ENCODE measurements at places on chromosomes 2 and 18.

- no peak for DNase-seq
Measured at GRCh38 chr2:236717729-236718128, 148.1 kb downstream of the ACKR3 start.

DNA sequence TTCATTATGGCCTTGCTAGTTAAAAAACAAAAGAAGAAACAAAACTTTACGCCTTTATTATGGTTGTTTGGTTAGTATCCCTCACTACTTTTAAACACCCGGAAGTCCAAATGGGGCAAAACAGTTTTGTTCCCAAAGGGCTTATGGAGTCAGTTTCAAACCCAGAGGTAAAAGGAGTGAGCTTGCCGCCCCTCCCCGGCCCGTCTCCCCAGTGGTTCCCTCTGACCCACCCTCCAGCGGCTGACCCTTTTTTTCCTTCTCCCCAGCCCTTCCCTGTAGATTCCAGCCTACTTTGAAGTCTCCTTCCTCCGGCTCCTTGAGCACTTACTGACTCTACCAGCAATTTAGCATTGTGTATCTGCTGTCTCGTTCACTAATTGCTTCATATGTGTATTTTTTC is 209.2 kb downstream of the ICOS start:
- no peak for DNase-seq

- no peak for DNase-seq
Measured at GRCh38 chr2:19881221-19881907, 20.4 kb downstream of the TTC32 start.

DNA sequence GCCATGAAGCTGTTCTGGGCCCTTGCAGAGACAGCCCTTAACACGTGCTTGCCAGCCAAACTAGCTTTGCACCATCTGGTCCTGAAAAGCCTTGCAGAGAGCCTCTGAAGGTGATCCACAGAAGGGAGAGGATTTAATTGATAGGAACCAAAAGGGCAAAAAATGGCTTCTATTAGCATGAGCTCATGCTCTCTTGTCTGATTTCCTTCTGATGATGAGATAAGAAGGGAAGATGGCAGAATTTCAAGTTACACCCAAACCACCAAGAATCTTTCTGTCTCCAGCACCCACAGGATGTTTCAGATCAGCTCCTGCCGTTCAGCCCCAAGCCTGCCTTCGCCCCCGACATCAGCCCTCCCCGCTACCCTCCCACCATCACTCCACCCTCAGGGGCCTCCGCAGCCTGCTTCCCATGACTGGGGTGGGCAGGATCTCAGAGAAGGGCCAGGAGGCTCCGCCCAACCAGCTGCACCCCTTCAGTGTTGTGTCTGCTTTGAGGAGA is 23.4 kb upstream of the GLI2 start:
- DNase-seq, result no peak

GRCh38 chr18:59577386-59577655 is 119.9 kb downstream of the CCBE1 start:
- no peak for DNase-seq

DNA sequence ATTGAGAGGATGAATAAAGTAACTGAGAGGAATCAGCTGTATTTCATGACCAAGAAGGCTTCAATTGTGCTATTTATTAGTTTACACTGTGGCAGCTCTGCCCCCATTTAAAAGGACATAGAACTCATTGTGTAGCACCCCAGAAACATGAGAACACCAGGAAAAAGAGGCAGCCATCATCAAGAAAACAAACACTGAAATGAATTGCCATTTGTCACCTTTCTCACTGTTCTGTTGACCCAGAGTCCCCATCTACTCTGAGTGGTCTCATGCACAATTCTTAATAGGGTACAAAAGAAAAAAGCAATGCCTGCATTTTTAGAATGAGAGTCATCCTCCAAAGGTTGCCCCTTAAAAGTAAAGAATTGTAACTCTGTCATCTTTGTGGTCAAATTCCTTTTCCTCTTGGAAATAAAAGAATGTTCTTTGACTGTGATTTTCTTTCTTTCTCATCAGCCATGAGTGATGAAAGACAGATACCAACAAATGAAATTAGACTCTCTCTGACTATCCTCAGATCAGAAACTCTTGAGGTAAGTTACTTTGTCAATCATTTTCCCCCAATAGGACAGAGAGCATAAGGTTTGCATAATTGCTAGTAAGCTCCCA is 1941.9 kb upstream of the PIK3C3 start:
- DNase-seq, result no peak
